Hindlimb muscle (tissue), 1 donor: ENCODE measurements at places on chromosomes 5 and 9. TPM values are rescaled to one million over a fixed set of nuclear protein-coding genes. Genes with fewer than 3 reads are reported as not detected.

Gene SUSD1
- 8.5 TPM for polyA plus RNA-seq

Gene SURF1
- polyA plus RNA-seq = 35.5 TPM

Gene PKD2L2
- 0.74 TPM for polyA plus RNA-seq

Gene FGF1
- polyA plus RNA-seq = 5.1 TPM
